ENCODE measurements at places on chromosomes 3 and 15. TPM values are rescaled to one million over a fixed set of nuclear protein-coding genes. Genes with fewer than 3 reads are reported as not detected.

STRA6 gene
- total RNA-seq = 6.7 TPM

CASR gene
- 0.69 TPM for total RNA-seq

SLC7A14 gene
- total RNA-seq = 32.1 TPM

GOLGA6B gene
- total RNA-seq = not detected

TNFAIP8L3 gene
- 5.5 TPM for total RNA-seq

LRRC31 gene
- not detected for total RNA-seq
